ENCODE measurements at places on chromosomes 13 and 19.

DNA sequence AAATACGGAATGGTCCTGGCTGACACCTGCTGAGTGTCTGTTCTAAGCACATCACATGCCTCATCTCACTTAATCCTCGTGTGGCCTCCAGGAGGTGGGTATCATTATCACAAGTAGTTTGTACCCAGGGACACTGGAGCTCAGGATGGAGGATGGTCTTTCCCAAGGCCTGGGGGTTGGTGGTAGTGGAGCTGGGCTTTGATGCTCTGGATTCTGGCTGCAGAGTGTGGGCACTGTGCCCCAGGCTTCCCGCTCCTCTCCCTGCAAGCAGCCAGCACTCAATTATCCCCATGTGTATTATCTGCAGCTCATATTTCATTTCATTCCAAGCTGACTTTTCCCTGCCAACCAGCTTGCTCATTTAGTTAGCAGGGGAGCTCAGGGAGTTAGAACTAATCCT is 52.1 kb downstream of the SIAH3 start:
- no peak for DNase-seq

DNA sequence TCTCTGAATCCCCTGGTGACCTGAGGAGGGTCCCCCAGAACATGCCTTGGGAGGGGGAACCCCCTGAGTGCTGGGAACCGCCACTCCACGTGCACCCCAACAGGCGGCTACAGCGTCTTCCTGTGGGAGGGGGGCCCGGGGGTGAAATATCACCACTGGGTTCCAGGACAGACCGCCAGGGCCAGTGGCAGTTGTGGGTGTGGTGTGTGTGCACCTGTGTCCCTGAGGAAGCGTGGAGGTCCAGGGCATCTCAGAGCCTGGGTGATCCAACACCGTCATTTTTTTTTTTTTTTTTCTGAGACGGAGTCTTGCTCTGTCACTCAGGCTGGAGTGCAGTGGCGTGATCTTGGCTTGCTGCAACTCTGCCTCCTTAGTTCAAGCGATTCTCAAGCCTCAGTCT is 4.2 kb downstream of the ADGRE5 start:
- DNase-seq, result no peak

DNA sequence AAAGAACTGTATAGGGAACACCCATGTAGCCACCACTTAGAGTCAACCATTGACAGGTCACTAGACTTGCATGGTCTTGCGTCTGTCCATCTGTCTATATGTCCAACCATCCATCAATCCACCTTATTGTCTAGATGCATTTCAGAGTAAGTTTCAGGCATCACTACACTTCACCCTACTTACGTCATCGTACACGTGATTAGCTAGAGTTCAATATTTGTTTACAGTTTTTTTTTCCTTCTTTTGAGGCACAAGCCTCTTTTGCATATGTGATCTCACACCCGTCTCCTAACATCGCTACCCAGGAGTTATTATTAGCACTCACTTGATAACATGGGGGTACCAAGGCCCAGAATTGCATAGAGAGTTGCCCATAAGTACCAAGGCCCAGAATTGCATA is 6.9 kb downstream of the CACNG7 start:
- DNase-seq, result no peak

DNA sequence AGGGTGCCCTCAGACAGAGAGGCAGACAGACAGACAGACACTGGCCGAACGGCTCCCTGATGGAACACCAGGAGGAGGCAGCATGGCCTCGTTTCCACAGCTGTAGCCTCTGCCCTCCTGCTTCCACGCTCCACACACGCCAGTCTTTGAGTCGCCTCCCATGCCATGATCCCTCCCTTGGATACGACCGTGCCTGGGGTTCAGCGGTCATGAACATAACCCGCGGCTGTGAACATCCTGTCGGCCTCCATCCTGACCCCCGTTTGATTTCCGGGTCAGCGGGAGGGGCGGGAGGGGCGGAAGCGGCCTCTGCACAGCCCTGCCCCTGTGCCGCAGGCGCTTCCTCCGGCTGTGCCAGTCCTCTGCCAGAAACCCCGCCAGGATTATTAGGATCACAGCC is 23.4 kb downstream of the GP6 start:
- no peak for DNase-seq

- peak; percentile 80 for DNase-seq
These were observed 514 bp downstream of the PRKACA start for GRCh38 chr19:14116918-14117578.

DNA sequence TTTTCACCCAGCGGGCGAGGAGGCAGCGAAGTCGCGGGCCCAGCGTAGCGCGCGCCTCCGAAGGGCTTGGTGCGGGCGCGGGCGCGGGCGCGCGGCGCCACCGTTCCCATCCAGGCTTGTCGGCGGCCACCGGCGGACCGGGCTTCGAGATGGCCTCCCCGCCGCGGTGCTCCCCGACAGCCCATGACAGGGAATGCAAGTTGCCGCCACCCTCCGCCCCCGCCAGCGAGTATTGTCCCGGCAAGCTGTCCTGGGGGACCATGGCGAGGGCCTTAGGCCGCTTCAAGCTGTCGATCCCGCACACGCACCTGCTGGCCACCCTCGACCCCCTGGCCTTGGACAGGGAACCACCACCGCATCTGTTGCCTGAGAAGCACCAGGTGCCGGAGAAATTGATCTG is at the start of gene WDR88:
WDR88 (plus strand) TSS at position 94 of the 400 bp plus-strand sequence; CDS start at position 150, 56 bp downstream.
- DNase-seq, result no peak

DNA sequence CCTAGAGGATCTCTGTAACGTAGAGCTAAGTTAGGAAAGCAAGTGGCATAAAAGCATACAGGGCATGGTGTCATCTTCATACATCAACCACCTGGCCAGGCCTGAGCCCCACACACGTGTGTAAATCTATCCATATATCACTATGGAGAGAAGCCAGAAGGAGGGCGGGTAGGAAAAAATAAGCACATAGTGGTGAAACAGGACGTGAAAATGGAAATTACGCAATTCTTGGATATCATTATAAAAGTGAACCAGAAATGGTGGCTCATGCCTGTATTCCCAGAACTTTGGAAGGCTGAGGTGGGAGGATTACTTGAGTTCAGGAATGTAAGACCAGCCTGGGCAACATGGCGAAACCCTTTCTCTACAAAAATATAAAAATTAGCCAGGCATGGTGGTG is 43.4 kb downstream of the PDCD5 start:
- DNase-seq, result no peak

GRCh38 chr13:31350560-31350959 is 150.8 kb downstream of the B3GLCT start:
- no peak for DNase-seq

GRCh38 chr19:18634612-18635297 is 2.1 kb upstream of the KLHL26 start:
- no peak for DNase-seq

DNA sequence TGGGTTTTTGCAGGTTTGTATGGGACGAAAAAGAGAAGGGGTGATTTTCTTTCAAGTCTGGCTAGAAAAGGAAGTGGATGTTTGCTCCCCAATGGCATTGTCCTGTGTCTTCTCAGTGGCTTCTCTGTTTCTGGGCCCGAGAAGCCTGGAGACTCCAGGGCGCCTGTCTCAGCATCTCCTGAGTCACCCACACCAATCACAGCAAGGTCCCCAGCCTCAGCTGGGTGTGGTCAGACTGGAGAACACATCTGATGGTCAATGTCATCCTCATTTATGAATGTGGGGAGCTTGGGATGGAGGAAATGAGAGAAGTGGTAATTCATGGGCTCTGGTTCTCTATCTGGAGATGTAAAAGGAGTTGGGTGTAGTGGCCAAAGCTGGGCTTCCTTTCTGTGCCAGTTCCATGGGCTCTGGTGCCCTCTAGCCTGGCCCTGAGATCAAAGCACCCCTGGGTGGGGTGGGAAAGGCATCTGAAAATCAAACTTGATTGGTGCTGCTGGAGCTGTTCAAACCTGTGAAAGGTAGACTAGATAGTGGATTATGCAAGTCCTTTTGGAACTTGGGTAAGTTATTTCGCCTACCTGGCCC is 13.4 kb downstream of the RASL11A start:
- no peak for DNase-seq

- DNase-seq, result no peak
These were observed 110.0 kb downstream of the KCNRG start for GRCh38 chr13:50125304-50125553.

DNA sequence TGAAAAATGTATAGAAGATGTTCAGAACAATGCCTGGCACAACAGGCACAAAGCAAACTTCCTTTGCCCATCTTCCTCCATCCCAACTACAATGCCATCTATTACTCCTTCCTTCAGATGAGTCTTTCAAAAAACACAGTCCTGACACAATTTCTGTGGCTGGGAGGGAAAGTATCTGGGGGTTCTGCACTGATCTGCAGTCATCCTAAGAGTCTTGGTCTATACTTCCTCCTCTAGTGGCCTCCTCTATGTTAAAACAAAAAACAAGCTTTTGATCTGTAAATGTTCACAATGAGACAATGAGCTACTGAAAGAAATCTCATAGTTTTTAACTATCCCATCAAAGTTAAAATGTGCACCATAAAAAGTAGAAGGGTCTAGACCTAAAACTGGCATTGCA is 44.8 kb downstream of the USP12 start:
- DNase-seq, result no peak

- no peak for DNase-seq
These were observed 97.5 kb downstream of the SLC10A2 start for GRCh38 chr13:102968572-102969228.

- no peak for DNase-seq
These were observed 12.0 kb upstream of the CYP2A13 start for GRCh38 chr19:41076286-41076685.

GRCh38 chr13:24931450-24932251 is 164.3 kb upstream of the PABPC3 start:
- DNase-seq, result no peak

- no peak for DNase-seq
These were observed 11.2 kb upstream of the RAB20 start for GRCh38 chr13:110572778-110573118.

- no peak for DNase-seq
These were observed 16.6 kb downstream of the OLFM4 start for GRCh38 chr13:53045189-53045588.

- no peak for DNase-seq
These were observed 5.8 kb upstream of the FRY start for GRCh38 chr13:32025730-32026129.

DNA sequence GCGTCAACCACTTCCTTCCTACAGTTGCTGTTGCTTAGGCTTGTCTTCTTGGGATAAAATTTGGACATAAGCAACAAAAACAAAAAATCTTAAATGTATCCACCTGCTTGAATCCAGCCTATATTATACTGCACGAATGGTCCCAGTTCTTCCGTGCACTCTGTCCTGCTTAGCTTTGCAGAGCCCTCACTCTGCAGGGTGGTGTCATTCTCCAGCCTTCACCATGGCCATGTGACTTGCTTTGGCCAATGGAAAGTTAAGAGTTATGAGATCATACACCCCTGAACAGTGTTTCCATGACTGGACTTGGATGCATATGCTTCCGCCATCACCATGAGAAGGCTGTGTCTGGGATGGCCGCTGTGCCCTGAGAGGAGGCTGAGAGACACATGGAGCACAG is 27.4 kb upstream of the SACS start:
- no peak for DNase-seq

- no peak for DNase-seq
These were observed 230.2 kb downstream of the TDRD3 start for GRCh38 chr13:60627071-60627686.

- no peak for DNase-seq
These were observed 355.2 kb downstream of the KCNRG start for GRCh38 chr13:50370303-50370950.

- no peak for DNase-seq
These were observed 14.8 kb downstream of the FPR3 start for GRCh38 chr19:51809787-51810186.

- DNase-seq, result no peak
These were observed 266.3 kb downstream of the KLF5 start for GRCh38 chr13:73324842-73325722.

DNA sequence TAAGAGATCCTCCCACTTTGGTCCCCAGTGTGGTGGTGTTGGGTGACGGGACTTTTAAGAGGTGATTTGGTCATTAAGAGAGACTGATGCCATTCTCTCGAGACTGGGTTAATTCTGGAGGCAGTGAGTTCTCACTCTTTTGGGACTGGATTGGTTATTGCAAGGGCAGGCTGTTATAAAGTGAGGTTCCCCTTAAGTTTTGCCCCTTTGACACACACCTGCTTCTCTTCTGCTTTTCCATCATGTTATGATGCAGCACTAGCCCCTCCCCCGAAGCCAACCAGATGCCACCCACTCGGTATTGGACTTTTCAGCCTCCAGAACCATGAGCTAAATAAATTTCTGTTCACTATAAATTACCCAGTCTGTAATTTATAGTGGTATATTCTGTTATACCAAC is 16.3 kb upstream of the GRAMD1A start:
- DNase-seq, result no peak

All from Right ventricle myocardium inferior (tissue), 1 donor.